Activated CD4-positive, CD25-positive, alpha-beta regulatory T cell (primary cell): ENCODE measurements at places on chromosomes 12 and 14.

- DNase-seq = no peak
These were observed 19.7 kb upstream of the NR1H4 start for GRCh38 chr12:100453951-100454350.

DNA sequence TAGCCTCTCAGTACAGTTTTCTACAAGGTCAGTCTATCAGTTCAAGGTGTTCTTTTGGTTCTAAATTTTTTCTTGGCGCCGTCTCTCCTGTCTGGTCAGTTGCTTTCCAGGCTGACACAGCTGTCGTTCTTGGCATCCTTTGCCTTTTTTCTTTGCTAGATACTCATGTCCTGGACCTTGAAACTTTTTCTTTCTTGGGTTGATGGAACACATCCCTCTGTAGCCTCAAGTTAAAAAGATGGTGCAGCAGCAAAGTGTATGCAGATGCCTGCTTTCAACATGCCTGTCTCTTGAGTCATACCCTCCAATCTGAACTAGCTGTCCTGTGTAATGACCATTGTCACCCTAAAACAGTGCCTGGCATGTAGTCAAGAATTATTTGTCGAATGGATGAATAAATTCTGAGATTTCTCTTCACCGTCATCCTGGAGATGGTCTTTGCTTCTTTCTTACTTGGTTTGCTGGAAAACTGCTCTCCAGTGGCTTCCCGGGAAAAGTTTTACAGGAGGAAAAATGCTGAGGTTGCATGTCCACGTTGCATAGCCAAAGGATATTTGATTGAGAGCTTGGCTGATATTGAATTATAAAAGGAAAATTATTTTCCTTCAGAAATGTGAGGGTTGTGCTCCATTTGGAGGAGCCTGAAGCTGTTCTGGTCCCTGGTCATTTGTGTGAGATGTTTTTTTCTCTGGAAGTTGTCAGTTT is 4.6 kb downstream of the NYNRIN start:
- no peak for DNase-seq

DNA sequence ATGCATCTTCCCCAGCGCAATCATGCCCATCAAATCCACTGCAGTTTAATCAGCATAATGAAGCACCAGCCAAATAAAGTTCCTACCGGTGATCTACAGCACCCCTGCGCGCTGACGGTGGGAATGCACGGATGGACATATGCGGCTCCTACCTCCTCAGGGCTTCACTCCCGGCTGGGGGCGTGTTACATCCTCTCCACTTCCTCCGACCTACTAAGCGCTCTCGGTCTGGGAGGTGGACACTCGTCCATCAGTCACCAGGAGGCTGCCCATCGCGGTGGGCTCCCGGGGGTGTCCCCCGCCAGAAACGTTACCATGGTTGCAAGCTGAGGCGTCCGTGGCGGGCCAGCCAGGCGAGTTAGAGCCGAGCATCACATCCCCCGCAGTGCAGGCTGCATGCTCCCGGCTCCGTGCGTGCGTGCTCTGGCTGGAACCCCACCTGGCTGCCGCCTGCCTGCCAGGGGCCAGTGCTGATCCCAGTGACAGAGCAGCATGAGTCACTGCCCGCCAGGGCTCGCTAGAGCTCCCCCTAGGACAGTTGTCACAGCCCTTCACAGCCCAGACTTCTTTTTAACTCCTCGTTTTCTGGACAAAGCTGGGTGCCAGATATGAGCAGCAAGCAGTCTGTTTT is 73.0 kb downstream of the CIT start:
- no peak for DNase-seq

DNA sequence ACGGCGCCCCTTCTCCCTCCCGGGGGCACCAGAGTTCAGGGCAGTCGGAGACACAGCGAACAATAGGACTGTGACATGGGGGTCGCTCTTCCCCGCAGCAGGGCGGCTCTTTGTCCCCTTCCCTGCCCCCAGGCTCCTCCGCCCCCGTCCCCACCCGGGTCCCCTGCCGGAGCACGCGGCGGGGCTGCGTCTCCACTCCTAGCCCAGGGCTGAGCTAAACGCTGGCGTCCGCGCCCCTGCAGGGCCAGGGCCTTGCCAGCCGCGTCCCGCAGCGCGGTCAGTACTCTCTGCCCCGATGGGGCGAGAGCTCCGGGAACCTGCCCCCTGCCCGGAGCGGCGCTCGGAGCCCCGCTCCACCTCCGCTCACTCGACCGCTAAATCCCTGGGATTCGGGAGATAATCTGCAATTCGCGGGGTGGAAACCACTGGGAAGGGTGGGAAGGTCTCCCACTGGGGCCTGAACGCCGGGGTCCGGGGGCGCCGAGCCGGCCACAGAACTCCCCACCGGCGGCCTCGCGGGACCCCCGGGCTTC is 825 bp upstream of the CCDC85C start:
- no peak for DNase-seq

GRCh38 chr14:66038618-66039017 is 447.6 kb upstream of the CCDC196 start:
- no peak for DNase-seq

DNA sequence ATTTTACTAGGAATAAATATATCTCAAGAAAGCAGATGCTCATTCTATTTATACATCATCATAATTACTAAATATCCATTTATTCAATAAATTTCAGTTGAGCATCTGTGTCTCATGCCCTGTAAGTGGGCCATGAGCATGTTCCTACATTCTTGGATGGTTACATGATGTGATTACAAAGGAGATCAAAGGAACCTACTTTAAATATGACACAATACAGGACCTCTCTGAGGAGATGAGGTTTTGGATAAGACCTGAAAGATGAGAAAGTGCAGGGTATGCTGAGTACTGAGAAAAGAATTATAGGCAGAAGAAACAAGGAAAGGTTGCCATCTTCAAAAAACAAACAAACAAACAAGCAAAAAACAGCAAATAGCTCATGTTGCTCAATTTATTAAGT is 105.4 kb upstream of the CNTN1 start:
- DNase-seq = no peak

- no peak for DNase-seq
These were observed 142.0 kb downstream of the PLXNC1 start for GRCh38 chr12:94290353-94290752.

GRCh38 chr14:95250936-95251335 is 68.8 kb downstream of the CLMN start:
- DNase-seq = no peak

- no peak for DNase-seq
These were observed 2.5 kb downstream of the TRAF3 start for GRCh38 chr14:102779574-102780315.

DNA sequence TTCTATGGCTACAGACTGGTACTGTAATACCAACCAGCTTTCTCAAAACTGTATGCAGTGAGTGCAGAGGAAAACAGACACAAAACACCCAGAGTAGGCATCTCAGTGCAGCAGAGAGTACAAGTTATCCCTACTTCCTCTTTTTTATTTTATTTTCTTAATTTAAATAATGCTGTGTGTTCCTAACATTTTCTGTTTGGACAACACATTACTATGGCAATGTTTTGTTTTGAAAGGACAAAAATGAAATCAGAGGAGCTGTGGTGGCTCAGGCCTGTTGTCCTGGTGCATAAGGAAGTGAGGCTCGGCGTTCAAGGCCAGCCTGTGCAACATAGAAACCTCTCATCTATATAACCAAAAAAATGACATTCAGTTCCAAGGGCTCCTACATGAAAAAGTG is 33.7 kb upstream of the SELPLG start:
- DNase-seq = no peak

- DNase-seq = no peak
These were observed 187.9 kb upstream of the STXBP6 start for GRCh38 chr14:25237845-25238244.

- DNase-seq = no peak
These were observed 131.1 kb downstream of the ACSS3 start for GRCh38 chr12:81209012-81209411.

- DNase-seq = no peak
These were observed 44.2 kb upstream of the MANSC4 start for GRCh38 chr12:27824126-27824842.

GRCh38 chr14:50403419-50403818 is 6.7 kb upstream of the CDKL1 start:
- DNase-seq = no peak

- no peak for DNase-seq
These were observed 31.8 kb upstream of the CLEC4E start for GRCh38 chr12:8572507-8572906.

GRCh38 chr14:54567639-54568561 is 972 bp downstream of the SAMD4A start:
- peak; percentile 24 for DNase-seq
